ENCODE measurements at places on chromosomes 3 and 15.

- DNase-seq = no peak
These were observed 116.8 kb downstream of the GALK2 start for GRCh38 chr15:49286649-49287404.

GRCh38 chr3:143973259-143974021 lies 1.8 kb downstream of the DIPK2A start:
- DNase-seq = no peak

DNA sequence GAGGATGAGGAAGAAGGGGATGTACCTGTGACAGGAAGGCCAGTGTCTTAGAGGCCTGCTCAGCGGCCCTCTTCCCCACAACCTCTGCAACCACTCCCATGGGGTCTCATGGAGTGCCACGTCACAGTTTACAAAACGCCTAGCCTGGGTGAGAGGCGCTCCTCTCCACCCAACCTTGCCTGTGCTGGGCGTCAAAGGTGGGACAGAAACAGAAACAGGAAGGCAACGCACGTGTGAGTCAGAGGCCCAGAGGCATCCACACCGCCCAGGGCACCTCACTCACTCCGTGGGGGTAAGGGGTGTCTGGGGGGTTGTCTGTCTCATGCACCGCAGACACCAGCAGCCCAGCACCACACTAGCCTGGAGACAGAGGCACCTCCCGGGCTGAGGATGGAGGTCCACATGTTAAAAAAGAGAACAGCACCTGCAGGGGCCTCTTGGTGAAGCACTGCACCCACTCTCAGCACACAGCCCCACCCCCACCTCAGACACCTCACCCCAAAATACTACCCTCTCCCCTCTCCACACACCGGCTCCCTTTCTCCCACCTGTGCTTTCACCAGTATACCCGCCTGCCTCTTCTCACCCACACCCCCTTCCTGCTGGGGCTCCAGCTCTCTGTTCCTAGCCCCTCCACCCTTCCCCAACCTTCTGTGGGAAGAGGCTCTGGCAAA lies 4.7 kb upstream of the CALML4 start:
- no peak for DNase-seq

GRCh38 chr3:143334231-143334630 lies 214.7 kb downstream of the CHST2 start:
- no peak for DNase-seq

DNA sequence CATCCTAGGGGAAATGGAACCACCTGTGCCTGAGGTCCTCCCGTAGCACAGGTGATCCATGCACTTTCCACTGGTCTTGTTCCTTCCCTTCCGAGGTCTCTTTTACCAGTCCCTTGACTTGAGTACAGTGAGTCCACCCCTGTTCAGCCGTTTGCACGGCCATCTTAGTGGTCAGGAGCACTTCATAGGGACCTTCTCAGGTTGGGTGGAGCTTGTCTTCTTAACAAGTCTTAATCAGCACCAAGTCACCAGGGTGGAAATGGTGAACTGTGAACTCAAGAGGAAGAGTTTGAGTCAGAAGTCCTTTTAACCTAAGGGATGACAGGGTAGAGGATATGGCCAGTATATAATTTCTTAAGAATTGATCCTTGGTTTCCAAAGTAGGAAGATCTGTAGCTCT lies 21.4 kb downstream of the ARL8B start:
- no peak for DNase-seq

DNA sequence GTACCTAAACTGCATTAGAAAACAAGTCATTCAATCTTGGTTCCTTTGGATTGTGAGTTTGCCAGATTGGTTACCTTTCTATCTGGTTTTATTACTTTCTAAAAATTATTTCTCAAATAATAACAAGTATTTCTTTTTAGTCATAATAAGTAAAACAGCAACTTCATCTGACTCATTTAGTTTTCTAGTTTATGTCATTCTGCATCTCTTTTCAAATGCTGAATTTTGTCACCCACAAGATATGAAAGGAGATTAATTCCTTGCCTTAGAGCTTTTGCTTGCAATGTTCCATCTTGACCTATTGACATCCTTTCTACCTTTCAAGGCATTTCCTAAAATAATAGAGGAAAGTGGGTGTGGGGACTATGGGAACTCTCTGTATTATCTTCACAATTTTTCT lies 253.6 kb upstream of the PEX5L start:
- no peak for DNase-seq

GRCh38 chr15:59329570-59330350 lies 42.9 kb downstream of the MYO1E start:
- no peak for DNase-seq

- no peak for DNase-seq
These were observed 127.1 kb downstream of the ABHD5 start for GRCh38 chr3:43817825-43818224.

- no peak for DNase-seq
These were observed 345.5 kb downstream of the SQOR start for GRCh38 chr15:45980366-45980765.

GRCh38 chr3:194376241-194376560 lies 6.7 kb upstream of the LRRC15 start:
- DNase-seq = no peak

DNA sequence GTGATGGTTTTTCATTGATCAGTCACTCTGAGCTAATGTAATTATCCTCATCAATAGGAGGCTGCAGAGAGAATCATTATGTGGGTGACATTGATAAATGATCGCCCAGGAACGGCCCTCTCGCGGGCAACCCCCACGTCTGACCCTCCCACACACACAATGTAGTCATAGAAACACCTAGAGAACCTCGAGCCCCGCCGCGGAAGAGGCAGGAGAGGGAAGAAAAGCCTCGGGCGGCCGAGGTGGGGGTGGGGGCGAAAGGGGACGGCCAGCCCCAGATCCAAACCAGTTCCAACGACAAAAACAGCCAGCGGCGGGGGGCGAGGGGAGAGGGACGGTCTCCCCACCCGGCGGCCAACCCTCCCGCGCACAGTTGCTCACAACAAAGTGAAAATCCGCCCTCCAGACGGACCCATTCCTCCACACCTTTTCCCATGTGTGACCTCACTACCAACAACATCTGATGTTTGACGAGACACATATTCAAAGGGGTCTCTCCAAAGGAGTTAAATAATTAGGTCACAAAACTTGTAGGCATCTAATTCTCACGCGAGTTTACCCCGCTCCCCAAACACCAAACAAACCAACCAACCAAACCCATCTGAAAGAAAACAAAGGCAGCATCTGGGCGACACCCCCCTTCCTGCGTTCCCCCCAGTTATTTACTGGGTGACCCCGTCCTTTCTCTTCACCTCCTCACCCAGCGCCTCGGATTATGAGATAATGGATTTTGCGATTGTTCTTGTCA lies 213.0 kb downstream of the MEIS2 start:
- no peak for DNase-seq

- DNase-seq = no peak
These were observed 63.3 kb upstream of the TLE3 start for GRCh38 chr15:70160803-70161565.

GRCh38 chr3:54185740-54186139 lies 63.4 kb downstream of the CACNA2D3 start:
- no peak for DNase-seq

GRCh38 chr3:71585131-71585530 lies 1.6 kb upstream of the FOXP1 start:
- DNase-seq = no peak

GRCh38 chr3:56880720-56881575 lies 79.2 kb upstream of the ARHGEF3 start:
- no peak for DNase-seq

GRCh38 chr3:159992589-159992988 lies 4.0 kb downstream of the IL12A start:
- DNase-seq = no peak

- DNase-seq = no peak
These were observed 248.5 kb downstream of the PTPRG start for GRCh38 chr3:61809879-61810278.

- DNase-seq = no peak
These were observed 71.8 kb upstream of the TMEM108 start for GRCh38 chr3:132966374-132966773.

GRCh38 chr3:53705774-53706173 lies 140.4 kb downstream of the CHDH start:
- no peak for DNase-seq

- no peak for DNase-seq
These were observed 37.6 kb downstream of the TMCC1 start for GRCh38 chr3:129855832-129856419.

- no peak for DNase-seq
These were observed 45.6 kb downstream of the CACNA2D3 start for GRCh38 chr3:54167999-54168398.

DNA sequence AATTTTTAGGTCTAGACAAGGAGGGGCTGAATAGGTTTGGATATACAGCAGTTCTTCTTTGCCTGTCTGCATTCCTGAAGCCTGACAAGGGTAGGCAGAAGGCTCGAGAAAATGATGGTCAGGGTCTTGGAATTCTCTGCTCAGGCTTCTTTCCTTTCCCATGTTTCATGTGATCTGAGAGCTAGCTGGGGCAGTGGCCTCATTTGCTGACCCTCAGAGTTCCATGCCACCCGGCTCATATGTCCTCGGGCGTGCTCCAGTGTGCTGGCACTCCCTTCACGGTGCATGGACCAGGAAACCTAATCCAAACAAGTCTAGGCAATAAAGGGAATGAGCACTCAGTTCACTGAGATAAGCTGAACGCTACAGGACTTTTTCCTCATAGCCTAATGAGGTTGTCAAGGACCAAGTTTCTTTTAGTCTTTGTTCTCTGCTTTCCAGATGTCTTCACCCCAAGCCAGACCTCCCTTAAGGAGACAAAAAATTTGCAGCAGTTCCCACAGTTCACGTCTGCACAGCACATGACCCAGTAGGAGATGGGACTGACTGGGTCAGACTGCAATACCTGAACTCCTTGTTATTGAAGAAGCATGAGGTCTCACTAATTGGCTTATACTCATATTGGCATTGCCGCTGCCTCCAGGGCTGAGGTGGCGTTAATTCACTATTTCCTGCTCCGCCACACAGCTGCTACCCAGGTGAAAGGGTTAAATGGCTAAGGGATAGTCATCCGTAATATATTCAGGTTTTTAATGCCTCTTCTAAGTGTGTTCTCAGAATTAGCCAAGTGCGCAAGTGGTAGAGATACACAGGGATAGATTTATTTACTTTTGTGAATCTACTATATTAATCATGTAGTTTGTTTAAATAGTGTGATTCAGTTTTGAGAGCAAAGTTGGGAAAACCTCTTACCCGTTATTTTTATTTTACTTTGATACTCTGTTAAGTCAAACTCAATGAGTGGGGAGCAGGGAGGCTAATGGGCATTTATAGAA lies 15.3 kb upstream of the RTP4 start:
- DNase-seq = no peak

- DNase-seq = no peak
These were observed 82.8 kb downstream of the PPARG start for GRCh38 chr3:12371525-12372140.

DNA sequence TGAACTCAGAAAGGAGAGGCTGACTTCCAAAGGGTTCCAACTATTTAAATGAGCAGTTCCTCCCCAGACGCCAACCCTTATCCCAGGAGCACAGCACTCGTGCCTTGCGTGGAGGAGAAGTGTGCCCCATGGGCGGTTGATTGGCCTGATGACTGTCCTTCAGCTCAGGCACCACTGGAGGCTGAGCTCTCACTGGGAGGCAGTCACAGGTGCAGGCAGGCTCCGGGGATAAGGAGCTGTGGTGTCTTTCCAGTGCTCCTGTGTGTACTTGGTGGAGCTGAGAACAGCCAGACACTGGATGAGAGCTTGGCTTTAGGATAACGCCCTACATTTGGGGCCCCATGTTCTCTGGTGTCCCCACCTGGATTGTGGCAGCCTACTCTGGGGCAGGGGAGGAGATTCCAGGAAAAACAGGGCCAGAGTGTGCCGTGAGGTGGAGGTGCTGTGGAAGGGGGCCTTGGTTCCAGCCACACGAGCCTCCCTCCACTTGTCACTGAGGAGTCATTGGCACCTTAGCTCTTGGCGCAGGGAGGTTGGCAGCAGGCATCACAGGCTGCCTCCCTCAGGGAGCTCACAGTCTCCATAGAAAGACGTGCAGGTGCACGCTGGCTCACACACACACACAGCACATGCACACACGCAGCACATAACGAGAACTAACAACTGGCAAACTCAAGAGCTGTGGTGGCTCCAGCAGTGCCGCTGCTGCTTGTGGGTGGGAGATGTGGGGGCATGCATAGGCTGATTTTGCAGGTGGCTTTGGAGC lies 22.7 kb upstream of the EPHB3 start:
- no peak for DNase-seq

GRCh38 chr3:63395960-63396359 lies 117.9 kb downstream of the SYNPR start:
- no peak for DNase-seq

DNA sequence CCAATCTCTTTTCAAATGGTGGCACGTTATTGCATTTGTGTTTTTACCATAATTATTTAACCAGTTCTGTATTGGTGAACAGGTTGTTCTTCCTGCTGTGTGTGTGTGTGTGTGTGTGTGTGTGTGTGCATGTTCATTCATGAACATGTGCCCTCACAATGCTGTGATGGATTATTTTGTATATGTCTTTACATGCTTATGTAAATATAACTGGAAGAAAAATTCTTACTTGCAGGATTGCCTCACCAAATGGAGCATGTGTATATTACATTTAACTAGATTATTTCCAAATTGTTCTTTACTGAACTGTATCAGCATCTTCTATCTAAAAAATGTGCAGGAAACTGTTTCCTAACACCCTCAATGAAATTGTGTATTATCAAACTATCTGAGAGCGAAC lies 175.2 kb upstream of the ZPLD1 start:
- DNase-seq = no peak

- no peak for DNase-seq
These were observed 459.6 kb downstream of the SHQ1 start for GRCh38 chr3:72388644-72389043.

- no peak for DNase-seq
These were observed 319.8 kb upstream of the UMPS start for GRCh38 chr3:124410471-124410870.

- DNase-seq = no peak
These were observed 19.3 kb upstream of the ZNF148 start for GRCh38 chr3:125394406-125394805.

DNA sequence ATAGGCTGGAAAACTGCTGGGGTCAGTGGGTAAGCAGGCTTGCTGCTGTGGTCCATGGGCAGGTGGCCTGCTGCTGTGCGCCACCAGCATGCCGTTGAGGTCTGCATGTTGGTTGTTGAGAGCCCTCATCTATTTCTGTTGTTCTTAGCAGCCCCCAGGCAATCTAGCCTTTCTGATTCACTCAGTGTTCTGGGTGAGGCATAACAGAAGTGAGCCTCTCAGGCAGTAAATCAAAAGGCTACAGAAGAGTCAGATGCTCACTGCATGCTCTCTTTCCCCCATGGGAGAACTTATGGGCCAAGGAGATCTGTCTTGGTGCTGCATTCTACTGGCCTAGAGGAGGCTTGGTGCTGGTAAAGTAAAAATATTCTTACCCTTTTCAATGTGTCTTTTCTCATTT lies 67.8 kb upstream of the ATP10A start:
- no peak for DNase-seq

Data from activated B cell treated with CpG ODN at 0.5 μM for 24 hours (primary cell).